ENCODE measurements at places on chromosomes 2 and 18.

DNA sequence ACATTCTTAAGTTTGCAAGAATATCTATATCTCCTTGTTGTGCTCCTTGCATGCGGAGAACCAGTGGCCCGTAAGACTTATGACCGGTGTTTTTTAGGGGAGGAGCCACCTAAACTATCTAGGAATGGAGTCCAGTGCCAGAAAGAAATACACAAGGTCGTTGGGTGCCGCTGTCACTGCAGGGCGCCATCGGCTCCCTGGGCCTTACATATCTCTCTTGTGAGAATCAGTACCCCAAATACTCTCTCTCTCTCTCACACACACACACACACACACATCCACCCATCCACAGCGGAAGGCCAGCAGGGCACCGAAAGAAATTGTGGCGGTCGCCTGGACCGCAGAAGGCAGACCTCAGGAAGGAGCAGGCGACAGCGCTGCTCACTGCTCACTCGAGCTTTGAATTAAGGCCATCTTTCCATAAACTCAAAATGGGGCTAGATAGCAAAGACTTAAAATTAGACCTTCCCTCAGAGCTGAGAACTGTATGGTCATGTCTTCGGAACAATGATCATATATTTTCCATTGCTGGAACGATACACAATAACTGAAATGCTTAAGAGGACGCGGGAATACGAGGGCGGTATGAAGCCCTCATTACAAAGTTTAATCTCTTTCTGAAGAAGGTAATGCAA is 10.4 kb downstream of the NR4A2 start:
- DNase-seq: peak; percentile 81

DNA sequence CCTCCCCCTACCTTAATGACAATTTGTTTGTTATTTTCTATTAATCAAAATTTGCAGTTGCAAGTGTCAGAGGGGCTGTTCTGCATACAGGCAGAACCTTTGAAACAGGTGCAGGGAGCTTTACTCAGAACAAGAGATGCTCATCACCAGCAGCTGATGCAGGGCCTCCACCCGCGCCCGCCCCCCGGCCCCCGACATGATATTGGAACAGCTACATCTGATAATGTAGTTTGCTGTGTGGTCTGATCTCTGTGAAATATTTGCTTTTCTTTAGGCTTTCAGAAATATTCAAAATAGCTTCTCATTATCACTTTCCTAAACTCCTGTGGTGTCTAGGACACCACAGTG is 130.0 kb downstream of the PRKCE start:
- DNase-seq: no peak

GRCh38 chr2:46848447-46848846 is 67.2 kb downstream of the MCFD2 start:
- DNase-seq: no peak

GRCh38 chr2:12341215-12341614 is 375.5 kb upstream of the TRIB2 start:
- no peak for DNase-seq

GRCh38 chr2:188076149-188077056 is 215.3 kb upstream of the GULP1 start:
- DNase-seq: no peak

DNA sequence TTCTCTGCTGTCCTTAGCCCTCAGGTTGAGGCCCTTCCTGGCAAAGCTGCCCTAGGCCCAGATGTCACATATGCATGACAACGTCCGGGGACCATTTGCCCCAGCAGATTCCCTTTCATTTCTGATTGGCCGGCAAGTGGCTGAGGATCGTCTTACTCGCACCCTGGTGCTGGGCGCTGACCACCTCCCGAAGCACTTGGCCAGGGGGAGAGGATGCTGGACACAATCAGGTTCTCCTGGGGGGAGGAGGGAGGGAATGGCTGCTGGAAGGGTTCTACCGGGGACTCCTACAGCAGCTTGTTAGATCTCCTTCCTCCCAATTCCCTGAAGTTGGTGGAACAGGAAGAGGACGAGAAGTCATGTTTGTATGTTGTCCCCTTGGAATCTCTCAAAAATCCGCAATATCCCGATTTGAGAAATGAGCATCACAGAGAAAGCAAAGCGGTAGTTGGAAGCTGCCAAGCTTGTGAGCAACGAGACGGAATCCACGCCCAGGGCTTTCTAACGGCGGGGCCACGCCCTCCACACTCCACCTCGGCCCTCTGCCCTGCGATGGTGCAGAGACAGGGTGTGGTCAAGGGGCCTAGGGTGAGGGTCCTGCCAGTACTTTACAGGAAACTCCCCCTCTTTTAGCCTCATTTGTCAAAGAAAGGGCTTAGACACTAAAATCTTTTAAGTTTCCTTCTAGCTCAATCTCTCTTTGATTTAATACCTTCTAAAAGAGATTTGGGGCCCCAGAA is 61.8 kb upstream of the YWHAQ start:
- DNase-seq: no peak

DNA sequence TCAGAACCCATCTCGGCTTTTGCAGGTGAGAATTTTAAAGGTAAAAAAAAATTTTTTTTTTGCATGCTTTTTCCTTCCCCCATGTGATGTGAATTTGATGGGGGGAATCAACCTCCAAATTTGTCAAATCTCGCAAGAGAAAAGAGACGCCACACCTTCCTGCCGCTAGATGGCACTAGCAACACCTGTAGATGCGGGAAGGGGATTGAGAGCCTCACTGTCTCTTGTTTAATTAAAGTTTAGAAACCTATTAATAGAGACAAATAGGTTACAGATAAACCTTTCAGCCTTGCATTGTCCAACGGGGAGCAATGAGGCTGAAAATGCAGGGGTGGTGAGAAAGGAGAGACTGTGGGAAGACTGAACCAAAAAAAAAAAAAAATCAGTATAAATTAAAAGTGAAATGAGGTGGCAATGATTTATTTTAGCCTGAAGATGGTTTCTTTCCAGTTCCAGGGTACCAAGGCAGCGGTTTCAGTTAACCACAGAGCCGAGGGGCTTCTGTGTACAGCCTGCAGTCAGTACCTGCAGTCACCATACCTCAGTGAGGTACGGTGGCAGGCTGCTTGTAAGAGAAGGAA is 84.6 kb downstream of the NRP2 start:
- peak; percentile 69 for DNase-seq

- DNase-seq: no peak
Observed at GRCh38 chr2:236776695-236777251, 207.1 kb downstream of the ACKR3 start.

GRCh38 chr2:182186132-182186735 is 200.6 kb downstream of the PPP1R1C start:
- peak; percentile 44 for DNase-seq

GRCh38 chr2:215841175-215841816 is 172.1 kb downstream of the MREG start:
- DNase-seq: no peak

GRCh38 chr2:190679813-190680591 is 31.1 kb downstream of the NAB1 start:
- DNase-seq: peak; percentile 41

DNA sequence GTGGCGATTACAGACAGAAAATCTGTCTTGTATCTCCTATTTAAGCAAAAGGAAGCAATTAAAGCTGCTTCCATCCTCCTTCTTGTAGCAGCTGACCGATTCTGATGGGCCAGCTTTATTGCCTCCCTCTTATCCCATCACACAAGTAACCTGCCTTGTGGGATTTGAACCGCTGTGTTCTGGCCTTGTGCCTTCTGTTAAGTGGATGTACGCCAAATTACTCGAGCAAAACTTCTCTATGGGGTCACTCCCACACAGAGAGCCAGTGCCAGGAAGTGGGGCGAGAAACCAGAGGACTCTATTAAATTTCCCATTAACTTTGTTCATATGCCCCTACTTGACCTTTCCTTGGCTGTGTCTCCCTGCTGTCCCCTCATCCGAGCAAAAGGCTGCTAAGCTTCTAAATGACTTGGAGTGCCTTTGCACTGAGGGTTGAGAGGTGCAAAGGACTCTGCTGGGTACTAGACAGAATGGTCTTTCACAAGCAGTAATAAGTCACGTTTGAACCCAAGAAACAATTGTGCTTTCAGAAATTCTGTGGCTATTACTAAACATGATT is 672.5 kb downstream of the MBD2 start:
- DNase-seq: no peak

DNA sequence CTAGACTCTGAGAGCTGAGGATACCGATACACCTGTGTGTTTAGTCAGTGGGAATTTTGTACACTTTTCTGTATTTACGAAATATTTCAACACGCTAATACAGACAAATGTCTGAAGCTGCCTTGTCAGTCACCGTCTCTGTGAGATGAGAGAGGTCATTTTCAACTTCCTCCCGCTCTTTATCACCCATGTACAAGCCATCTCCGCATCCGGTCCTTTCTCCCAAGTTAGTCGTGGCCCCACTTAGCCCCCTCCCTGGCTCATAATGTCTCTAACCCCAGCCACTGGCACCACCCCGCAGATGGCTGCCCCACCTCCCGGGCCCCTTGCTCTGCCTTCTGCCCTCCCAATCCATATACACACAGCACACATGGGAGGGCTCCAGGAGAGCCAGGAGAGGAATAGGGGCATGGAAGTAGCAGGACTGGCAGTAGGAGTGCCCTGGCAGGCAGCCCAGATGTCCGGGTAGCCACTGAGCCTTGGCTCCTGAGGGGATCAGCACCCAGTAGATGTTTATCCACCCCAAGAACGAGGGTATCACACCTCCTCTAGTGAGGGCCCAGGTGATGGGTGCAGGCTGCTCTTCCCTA is 2.0 kb upstream of the RUFY4 start:
- no peak for DNase-seq

DNA sequence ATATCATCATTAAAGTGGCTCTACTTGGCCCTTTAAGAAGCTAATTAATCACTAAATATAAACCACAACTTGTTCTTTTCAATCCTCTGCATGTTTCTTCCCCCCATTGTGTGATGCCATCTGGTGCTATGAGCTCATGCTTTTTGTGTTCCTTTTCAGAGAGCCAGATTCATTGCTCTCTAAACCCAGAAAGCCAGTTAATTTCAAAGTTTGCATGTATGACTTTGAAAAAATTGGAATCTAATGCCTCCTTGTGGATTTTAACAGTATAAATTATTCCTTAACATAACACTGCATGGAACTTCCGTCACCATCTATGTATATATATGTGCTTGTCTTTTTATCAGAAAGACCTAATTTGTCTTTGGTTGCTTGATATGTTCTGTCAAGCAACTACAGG is 31.1 kb downstream of the TMEM178A start:
- peak; percentile 26 for DNase-seq

DNA sequence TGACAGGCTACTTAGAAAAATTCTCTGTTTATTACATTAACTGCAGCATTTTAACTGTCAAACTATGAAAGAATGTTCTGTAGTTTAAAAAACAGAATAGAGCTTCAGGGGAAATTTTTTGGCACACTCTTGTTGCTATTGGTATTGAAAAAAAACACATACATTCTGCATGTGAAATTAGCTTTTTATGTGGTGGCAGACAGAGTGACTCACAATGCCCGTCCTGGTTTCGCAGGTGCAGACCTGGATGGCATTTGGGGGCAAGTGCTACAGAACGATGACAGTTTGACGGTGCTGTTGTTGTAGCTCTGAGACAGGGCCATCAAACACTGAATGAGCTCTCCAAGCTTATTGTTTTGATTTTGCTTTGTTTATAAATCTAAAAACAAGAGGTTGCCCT is 105.0 kb upstream of the MAP3K20 start:
- no peak for DNase-seq

- no peak for DNase-seq
Observed at GRCh38 chr2:134461511-134461910, 207.6 kb downstream of the MGAT5 start.

DNA sequence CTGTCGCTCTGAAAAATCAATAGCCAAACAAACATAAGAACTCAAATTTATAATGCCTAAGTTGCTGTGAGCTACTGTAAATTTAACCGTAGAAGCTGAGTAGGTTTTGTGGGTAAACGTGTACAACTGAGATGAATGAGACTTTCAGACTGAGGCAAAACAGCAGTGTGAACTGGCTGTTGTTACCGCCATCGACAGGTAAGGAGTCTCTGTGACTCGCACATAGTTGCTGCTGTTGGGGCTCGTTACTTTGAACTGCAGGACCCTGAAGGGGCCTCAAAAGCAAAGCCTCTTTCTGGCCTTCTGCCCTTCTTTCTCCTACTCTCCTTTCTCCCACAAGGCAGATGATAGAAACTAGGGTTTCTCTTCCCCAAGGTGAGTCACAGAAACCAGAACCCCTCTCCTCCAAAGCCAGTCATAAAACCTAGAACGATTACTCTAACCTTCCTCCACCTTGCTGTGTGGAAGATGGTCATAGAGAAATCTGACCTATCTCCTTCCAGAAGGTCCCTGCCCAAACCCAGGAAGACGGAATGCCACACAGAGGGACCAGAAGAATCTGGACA is 101.2 kb downstream of the DLGAP1 start:
- DNase-seq: no peak

DNA sequence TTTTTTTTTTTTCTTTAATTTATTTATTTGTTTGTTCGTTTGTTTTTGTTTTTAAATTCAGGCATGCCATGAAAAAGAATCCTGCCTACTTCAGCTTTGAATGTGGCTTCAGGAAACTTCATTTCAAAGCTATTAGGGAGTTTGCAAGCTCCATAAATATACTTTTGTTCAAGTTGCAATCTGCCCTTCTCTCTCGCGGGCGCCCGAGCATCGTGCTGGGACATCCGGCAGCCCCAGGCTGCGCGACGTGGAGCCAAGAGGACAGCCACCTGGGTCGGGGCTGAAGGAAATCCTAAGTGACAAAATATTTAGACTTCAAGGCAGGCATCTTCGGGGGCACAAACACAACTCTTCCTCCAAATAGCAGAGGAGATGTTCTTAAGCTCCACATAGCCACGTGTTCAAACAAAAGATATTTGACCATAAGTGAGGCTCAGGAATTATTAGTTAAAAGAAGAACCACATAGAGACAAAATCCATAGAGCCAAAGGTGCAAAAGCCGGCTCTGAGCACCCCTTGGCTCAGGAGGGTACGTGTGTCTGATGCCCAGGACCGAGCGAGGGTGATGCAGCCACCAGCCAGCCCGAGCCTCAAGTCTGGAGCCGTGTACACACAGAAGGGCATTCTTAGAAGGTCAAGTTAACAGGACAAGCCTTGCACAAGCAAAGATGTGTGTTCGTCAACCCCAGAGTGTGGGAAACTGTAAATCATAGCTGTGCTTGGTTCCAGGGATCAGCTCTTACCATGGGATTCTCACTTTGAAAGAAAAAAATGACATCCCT is 256.5 kb upstream of the SALL3 start:
- no peak for DNase-seq

DNA sequence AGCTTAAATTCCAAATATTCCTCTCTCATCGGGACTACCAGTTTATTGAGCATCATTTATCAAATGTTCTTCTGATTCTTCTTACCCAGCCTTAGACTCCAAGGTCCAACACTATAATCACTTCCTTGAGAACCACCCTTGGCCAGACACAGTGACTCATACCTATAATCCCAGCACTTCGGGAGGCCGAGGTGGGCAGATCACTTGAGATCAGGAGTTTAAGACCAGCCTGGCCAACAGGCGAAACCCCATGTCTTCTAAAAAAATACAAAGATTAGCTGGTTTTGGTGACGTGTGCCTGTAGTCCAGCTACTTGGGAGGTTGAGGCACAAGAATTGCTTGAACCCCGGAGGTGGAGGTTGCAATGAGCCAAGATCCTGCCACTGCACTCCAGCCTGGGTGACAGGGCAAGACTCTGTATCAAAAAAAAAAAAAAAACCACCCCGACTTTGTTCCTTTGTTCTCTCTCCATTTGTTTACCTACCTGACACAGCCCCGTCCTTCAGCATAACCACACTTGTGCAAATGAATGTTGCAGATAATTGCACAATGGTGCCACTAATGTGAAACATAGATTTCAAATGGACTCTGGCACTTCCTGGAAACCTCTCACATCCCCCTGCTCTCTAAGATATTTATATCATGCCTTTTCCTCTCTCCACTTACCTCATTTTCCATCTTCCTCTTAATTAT is 38.9 kb upstream of the LPIN2 start:
- DNase-seq: no peak

- no peak for DNase-seq
Observed at GRCh38 chr2:188852772-188853171, 121.4 kb upstream of the COL3A1 start.

GRCh38 chr18:26565514-26565913 is 17.2 kb upstream of the KCTD1 start:
- DNase-seq: no peak
